ENCODE measurements at places on chromosomes 4 and X.

DNA sequence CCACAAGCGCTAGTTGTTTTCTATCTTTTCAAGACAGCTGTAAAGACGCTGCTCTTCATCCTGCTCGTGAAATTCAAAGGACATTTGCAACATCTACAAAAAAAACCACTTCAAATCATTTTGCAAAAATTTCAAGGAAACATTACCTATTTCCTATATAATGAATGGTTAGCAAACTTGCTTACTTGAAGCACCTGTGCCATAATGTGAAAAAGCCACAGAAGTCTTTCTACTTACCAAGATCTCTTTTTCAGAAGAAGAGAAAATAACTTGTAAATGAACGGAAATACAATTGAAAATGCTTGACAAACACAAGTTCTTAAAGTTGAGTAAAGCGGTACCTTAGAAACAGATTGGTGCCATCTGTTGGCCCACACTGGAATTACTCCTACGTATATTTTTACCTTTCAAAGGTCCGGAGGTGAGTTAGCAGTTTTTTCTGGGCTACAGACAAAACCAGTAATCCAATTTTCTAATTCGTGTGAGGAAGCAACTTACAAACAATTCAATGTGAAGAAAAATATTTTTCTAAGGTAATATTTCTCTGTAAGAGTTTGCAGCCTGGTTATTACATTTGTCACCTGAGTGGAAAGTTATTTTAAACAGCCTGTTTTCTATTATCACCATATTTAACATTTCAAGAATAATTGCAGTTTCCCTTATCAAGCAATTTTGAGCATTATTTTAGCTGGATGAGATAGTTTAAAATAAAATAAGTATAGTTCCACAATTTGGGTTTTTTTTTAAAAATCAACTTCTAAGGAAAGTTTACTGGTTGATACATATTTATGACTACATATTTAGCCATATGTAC, at the start of gene TLR6:
TLR6 (minus strand) TSS at position 294 of the 814 bp plus-strand sequence. CDS start 27,344 bp downstream, outside the sequence.
- DNase-seq = peak; percentile 39

DNA sequence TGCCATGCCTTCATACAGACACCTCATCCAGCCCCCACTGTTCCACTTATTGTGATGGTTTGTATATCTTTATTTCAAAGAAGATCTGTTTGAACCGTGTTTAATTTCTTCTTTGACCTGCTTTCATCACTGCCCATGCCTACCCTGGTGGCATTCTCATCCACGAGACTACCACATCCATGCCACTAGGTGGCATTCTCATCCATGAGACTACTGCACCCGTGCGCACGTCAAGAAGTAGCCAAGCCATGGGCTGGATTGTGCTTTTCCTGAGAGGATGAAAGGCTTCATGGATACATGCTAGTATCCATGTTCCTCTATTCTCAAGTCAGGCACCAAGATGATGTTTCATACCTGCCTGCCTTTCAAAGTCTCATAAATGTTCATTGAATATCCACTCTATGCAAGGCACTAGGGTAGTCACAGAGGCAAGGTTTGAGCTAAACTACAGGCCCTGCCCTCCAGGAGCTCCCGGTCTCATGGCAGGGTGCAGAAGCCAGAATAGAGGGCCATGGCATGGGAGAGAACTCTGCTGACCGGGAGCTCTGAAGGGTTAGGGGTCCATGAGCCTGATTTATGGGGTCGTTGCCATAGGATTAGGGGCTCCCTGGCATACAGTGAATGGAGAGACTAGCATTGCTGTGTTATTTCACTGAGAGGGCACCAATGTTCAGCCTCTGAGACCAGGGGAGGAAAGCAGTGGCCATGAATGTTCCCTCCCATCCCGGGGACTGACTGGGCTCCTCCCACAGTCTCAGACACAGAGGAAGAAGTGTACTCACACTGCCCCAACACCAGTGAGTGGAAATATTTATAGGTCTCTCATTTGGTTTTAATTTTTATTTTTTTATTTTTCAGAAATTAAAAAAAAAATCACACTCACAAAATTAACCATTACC, 24.8 kb upstream of the EOLA2 start:
- DNase-seq = peak; percentile 59

DNA sequence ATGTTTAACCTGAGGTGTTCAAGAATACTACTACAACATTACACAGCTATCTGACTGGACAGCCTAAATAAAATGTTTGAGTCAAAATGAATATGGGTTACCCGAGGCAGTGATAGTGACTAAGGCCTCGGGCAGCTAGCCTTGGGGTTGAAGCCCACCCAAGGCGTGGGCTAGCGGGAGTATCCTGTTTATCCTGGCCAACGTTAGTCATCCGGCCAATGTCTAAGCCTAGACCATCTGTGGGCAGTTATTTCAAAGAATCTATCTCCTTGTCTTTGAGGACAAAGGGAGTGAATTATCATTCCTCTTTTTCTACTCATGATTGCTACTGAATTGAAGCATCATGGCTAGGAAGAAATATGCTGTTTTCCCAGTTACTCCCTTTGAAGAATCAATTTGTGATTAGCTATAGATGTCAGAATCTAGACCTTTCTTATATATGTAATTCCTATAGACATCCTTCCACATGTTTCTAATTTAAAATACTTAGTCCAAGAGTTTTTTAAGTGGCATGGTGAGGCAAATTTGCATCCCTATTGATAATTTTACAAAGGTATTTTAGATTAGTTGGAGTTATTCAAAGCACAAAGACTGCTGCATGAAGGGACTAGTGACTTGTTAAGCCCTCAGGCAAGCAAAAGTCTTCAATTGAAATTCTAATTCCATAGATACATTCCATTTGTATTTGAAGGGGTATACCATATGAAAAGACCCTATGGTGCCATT, 6.0 kb upstream of the PDGFC start:
- no peak for DNase-seq

GRCh38 chr4:113435893-113436292, 325.6 kb downstream of the CAMK2D start:
- DNase-seq = no peak

Data from midbrain (tissue), 1 donor.